ENCODE measurements at places on chromosomes 3 and 15.
A peak's percentile ranks its signal among the peaks of the same experiment; 100 is the strongest.

DNA sequence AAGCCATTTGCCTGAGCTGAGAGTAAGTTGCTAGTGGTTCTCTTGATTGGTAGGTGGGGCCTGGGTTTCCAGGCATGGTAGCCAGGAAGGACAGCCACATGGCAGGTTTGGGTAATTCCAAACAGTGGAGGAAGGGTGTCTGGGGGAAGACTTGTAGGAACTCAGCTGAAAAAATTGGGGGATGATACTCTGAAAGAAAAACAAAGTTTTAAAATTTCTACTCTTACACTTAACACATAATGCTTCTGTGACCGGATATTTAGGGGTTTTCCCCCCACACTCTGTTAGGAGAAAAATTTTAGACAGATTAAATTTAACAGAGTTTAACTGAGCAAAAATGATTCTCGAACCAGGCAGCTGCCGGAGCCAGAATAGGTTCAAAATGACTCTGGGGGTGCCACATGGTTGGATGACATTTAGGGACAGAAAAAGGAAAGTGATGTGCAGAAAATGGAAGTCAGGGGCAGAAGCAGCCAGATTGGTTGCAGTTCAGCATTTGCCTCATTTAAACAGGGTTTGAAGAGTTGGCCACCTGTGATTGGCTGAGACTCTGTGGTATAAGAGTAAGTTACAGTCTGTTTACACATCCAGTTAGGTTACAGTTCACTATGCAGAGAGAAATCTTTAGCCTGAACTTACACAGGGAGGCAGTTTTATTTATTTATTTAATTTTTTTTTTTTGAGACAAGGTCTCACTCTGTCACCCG lies 8.1 kb downstream of the B2M start:
- no peak for DNase-seq

DNA sequence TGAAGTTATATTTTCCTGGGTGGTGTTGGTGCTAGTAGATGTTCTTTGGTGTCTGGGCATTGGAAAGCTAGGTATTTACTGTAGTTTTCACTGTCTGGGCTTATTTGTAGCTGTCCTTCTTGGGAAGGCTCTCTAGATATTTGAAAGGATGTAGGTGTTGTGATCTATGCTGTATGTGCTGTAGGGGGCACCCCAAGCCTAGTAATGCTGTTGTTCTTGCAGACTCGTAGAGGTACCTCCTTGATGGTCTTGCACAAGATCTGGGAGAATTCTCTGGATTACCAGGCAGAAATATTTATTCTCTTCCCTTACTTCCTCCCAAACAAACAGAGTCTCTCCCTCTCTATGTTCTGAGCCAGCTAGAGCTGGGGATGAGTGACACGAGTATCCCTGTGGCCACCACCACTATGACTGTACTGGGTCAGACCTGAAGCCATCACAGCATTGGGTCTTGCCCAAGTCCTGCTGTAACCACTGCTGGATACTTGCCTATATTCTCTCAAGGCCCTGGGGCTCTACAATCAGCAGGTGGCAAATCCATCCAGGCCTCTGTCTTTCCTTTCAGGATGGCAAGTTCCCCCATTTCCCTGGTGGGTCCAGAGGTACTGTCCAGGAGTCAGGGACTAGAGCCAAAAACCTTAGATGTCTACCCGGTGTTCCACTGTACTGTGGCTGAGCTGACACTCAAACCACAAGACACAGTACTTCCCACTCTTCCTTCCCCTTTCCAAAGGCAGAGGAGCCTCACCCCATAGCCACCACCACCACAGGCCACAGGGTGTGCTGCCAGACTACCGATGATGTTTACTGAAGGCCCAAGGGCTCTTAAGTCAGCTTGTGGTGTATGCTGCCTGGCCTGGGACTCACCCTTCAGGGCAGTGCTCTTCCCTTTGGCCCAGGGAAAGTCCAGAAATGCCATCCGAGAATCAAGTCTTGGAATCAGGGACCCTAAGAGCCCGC lies 195.2 kb upstream of the DPPA4 start:
- no peak for DNase-seq

- no peak for DNase-seq
Measured at GRCh38 chr15:98952381-98952803, 55.2 kb downstream of the PGPEP1L start.

- DNase-seq = no peak
Measured at GRCh38 chr3:13528217-13528867, 20.6 kb upstream of the FBLN2 start.

DNA sequence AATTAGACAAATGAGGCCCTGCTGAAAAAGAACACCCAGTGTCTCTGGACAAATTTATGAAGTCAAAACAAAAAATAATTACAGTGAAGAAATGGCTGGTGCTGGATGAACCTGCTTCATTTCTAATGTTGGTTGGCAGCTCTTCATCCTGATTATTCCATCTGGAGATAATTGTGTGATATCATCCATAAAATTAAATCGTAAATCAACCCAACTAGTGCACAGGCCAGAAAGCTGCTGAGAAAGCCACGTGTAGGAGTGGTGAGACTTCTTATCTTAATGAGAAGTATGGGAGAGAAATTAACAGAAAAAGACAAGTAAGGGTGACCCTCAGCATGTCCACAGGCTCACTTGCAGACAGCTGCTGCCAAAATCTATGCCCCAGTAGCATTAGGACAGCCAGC lies 465.2 kb upstream of the TGFBR2 start:
- DNase-seq = no peak

GRCh38 chr3:188486126-188486525 lies 332.2 kb downstream of the LPP start:
- DNase-seq = no peak

DNA sequence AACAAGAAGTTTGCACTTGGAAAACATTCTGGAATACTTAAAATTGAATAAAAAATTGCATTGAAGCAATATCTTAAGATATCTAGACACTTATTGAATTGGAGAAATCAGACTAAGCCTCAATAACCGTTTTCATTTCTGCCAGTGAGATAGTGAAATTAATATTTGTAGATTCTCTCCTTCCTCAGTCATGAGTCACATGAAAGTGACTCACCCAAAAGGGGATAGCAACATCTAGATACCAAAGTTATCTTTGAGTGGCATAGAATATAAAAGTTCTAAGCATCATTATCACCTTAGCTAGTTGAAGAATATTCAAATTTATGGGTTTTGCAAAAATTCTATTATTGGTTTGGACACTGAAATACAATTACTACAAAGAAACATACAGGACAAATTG lies 614.8 kb upstream of the ZNF717 start:
- DNase-seq = no peak

- no peak for DNase-seq
Measured at GRCh38 chr3:126310816-126311215, 46.4 kb downstream of the KLF15 start.

GRCh38 chr15:77646104-77646694 lies 13.5 kb upstream of the LINGO1 start:
- DNase-seq = no peak

- no peak for DNase-seq
Measured at GRCh38 chr3:188097791-188098190, 56.2 kb upstream of the LPP start.

- DNase-seq = peak; percentile 21
Measured at GRCh38 chr3:68972358-68972979, 40.1 kb upstream of the TAFA4 start.

- DNase-seq = no peak
Measured at GRCh38 chr15:40087068-40087810, 21.4 kb downstream of the BMF start.

DNA sequence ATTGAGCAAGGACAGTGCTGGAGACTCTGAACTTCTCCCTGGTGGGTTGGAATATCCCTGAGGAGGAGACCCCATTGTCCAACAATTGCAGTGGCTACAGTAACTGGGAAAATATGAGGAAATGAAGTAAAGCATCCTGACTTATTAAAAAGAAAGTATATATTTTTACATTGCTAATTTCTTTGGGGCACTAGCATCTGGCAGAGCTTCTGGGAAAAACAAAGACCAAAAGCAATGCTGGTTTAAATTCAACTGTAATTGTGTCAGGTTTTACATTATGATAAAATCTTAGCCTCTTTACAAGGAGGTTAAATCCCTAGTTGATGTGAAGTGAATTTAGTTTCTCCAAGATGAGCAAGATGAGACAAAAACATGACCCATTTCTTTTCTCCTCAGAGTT lies 454.0 kb upstream of the RBMS3 start:
- no peak for DNase-seq

DNA sequence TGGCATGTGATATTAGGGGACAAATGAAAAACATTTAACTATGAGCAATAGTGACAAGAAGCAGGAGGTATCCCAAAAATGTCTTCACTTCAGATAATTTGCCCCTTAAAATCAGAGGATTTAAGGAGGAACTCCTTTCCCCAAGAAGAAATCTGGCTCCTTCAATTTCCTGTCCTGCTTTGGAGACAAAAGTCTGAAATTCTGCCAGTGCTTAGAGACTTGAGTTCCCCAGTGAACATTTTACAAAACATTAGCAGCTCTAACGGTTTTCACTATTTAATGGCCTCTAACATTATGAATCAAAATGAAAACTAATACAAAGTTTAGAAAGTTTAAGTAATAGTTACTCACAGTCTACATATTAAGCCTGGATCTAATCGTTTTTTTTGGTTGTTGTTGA lies 40.3 kb upstream of the ZNF385D start:
- no peak for DNase-seq
